Karpas-422 (cell line): ENCODE measurements at places on chromosomes 7 and 10. TPM values are rescaled to one million over a fixed set of nuclear protein-coding genes. Genes with fewer than 3 reads are reported as not detected.

DNA sequence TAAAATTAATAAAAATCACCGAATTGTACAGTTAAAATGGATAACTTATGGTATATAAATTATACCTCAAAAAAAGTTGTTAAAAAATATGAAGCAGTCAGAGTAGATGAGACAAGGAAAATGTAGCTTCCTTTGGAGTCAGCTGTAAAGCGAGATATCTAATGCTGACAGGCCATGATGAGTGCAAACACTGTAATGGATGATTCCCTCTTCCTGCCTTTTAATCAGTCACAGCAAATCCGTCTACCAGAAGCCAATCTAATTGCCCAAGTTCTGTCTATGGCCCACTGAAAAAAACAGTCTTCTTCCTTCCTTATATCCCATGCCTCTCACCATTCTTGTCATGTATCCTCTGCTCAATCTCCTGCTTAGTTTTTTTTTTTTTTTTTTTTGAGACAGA is 59.9 kb upstream of the DNAJB12 start:
- DNase-seq: no peak

GRCh38 chr7:27374958-27375841 is 132.6 kb downstream of the EVX1 start:
- DNase-seq: no peak

GRCh38 chr7:45066409-45066808 is 22.4 kb downstream of the NACAD start:
- no peak for DNase-seq

GRCh38 chr10:4303045-4303444 is 518.0 kb upstream of the KLF6 start:
- DNase-seq: no peak

GRCh38 chr10:106919871-106920282 is 244.6 kb downstream of the SORCS1 start:
- no peak for DNase-seq

GRCh38 chr7:69654849-69655707 is 56.8 kb downstream of the AUTS2 start:
- no peak for DNase-seq

- no peak for DNase-seq
These were observed 45.6 kb downstream of the NHLRC2 start for GRCh38 chr10:113899952-113900598.

GRCh38 chr7:110522061-110522760 is 568.7 kb upstream of the LRRN3 start:
- no peak for DNase-seq

- DNase-seq: peak; percentile 62
These were observed 48.0 kb downstream of the MTURN start for GRCh38 chr7:30182814-30183213.

DNA sequence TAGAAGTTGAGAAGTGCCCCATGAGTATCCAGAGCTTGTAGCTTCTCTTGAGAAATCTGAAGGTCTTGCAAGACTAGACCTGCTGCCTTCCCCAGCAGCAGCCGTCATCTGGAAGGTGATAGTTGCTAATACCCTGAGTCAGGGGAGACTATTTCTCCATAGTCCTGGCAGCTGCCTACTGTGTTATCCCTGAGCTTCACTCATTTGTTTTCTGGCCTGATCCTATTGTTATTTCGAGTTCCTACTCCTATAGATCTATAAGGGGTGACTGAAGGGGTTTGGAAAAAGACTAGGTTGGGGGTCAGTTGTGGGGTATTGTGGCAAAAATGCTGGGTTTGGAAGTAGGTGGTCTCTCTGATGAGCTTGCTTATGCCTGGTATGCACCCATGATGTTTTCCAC is 297.8 kb downstream of the CNTNAP2 start:
- DNase-seq: no peak

GRCh38 chr10:12699781-12700556 is 301.5 kb downstream of the CCDC3 start:
- DNase-seq: no peak

GRCh38 chr7:137923380-137923779 is 76.6 kb upstream of the DGKI start:
- no peak for DNase-seq

GRCh38 chr10:86943316-86944030 is 13.9 kb downstream of the MMRN2 start:
- DNase-seq: no peak

- DNase-seq: no peak
These were observed 10.2 kb downstream of the ACSL5 start for GRCh38 chr10:112384141-112384540.

- no peak for DNase-seq
These were observed 31.7 kb upstream of the CCNY start for GRCh38 chr10:35304649-35305048.

GRCh38 chr7:26787701-26788100 is 76.7 kb downstream of the SKAP2 start:
- DNase-seq: no peak

DNA sequence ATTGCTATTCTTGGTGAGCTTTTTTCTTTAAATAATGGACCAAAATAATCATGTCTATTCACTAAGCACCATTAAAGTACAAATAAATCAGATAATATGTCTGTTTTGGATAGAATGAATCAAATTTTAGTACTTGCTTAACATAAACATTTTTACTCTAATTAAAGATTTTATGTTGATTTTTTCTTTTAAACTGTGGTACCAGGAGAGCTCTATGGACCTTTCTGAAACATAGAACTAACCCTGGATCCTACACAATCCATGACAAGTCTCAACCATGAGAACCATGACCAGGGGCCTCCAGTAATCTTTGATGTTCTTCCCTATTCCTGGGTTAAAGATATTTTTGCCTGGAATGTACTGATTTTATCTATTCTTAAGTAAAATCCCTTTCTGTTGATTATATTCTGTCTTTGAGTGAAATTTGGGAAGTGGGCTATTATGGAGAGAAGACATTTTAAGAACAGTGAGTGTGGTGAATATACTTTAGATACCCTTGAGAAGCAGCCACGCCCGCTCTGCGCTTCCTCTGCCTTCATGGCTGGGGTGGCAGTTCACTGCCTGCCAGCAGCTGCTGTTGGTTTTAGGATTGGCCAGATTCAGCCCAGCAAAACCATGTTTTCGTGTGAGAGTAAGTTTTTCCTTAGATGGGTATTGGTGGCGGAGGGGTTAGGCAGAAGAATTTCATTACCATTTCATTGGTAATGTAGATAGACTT is 42.2 kb upstream of the BHLHA15 start:
- DNase-seq: no peak

GRCh38 chr10:28169525-28169924 is 133.3 kb downstream of the MPP7 start:
- no peak for DNase-seq

- no peak for DNase-seq
These were observed 599.2 kb upstream of the PCDH15 start for GRCh38 chr10:55400075-55400849.

- no peak for DNase-seq
These were observed 45.4 kb downstream of the HSPA12A start for GRCh38 chr10:116696919-116697318.

DNA sequence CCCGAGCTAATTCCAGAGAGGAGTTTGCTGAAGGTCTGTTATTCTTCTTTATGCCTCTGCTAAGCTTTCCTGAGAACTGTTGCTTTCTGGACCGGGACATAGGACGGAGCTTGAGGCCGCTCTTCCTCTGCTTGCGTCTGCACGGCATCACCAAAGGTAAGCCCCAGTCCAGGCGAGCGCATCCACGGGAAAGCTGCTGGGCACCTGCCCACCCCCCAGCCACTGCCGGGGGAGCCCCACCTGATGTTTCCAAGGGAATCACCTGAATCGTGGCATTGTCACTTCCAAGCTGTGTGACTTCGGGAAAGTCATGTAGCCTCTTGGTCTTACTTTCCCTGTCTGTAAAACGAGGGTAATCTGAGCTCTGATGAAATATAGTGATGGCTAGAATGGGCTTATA is 45.1 kb upstream of the PLEKHA1 start:
- DNase-seq: no peak

- DNase-seq: no peak
These were observed 146.5 kb downstream of the MAPK8 start for GRCh38 chr10:48452879-48453412.

GRCh38 chr10:124926548-124926947 is 15.4 kb upstream of the ZRANB1 start:
- no peak for DNase-seq

GRCh38 chr7:18760046-18760445 is 264.5 kb downstream of the HDAC9 start:
- no peak for DNase-seq

DNA sequence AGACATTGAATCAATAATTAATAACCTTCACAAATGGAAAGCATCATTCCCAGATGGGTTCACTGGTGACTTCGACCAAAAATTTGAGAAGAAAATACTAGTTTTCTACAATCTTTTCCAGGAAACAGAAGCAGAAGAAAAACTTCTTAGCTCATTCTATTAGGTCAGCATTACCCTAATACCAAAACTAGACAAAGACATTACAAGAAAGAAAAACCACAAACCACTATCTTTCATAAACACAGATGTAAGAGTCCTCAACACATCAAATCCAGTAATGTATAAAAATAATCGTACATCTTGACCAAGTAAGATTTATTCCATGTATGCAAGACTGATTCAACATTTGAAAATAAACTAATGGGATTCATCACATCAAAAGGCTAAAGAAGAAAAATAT is 64.0 kb upstream of the CDK1 start:
- DNase-seq: no peak

DNA sequence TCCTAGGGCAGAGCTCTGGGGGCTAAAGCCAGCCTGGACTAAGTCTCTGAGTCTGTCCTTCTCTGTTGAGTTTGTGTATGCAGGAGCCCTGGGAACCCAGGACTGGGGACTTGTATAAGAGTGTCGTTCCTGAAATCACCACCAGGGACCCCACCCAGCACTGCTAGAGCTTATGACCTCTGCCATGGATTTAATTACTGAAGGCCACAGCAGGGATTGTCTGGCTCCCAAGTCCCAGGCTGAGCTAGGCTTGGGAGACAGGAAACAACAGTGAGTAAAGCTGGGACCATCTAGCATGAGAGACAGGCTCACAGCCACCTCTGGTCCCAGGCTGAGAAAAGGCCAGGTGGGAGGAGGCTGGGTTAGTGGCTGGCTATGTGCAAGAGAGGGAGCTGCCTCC is 1.4 kb upstream of the TSPAN15 start:
- DNase-seq: peak; percentile 86

DNA sequence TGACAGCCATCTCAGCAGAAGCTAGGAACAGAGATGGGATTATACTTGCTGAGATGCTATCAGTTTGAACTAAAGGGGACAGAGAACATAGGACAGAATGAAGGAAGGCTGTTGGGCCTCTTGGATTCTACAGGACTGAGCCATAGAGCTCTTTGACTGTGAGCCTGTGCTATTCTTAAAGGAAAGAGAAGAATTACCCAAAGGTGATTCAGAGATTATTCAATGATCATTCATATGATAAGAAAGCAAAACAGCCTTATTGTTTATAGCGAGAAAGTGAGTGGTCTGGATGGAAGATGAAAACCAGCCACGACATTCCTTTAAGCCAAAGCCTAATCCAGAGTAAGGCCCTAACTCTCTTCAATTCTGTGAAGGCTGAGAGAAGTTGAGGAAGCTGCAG is 69.7 kb upstream of the NEUROD6 start:
- DNase-seq: no peak

DNA sequence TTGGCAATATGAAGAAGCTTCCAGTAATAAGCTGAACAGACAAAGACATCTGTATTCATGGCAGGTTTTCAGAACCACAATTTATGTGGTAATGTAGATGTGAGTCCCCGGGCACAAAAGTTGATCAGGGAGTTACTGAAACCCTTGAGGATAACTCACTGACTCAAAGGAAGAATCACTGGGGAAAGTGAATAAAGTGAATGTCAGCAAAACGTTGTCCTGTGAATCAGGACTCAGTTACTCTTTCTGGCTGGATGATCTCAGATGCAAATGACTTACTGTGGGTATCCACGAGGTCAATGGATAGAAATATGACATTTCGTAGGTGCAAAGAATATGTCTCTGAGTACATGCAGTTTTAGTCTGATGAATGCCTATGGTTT is 172.8 kb upstream of the CTBP2 start:
- no peak for DNase-seq

GRCh38 chr10:124306922-124307371 is 111.8 kb downstream of the OAT start:
- no peak for DNase-seq

DNA sequence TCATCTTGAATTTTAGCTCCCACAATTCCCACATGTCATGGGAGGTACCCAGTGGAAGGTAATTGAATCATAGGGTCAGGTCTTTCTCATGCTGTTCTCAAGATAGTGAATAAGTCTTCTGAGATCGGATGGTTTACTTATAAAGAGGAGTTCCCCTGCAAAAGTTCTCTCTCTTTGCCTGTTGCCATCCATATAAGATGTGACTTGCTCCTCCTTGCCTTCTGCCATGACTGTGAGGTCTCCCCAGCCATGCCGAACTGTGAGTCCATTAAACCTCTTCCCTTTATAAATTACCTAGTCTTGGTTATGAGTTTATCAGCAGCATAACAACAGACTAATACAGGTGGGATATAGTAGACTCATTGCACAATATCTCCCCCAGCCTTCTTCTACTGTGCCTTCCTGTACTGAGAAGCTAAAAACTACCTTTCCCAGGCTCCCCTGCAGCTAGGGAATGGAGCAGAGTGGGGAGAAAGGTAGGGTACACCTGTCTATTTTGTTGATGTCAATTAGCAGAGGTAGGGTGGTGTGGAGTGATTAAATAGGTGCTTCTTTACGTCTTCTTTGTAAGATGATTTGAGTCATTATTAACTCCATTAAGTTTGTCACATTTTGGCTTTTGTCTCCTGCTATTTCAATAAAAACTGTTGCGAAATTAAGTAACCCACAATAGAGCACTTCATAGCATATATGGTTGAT is 48.2 kb upstream of the EBLN1 start:
- DNase-seq: no peak

PTER gene
- total RNA-seq: 24.4 and 40.1 TPM in 2 replicates

AKR1C8 gene
- total RNA-seq: not detected in 2 replicates

CCNJ gene
- total RNA-seq: 3.4 and 7.4 TPM in 2 replicates

ITIH5 gene
- total RNA-seq: not detected in 2 replicates

SDHAF3 gene
- total RNA-seq: 26.1 and 63.4 TPM in 2 replicates

HKDC1 gene
- not detected in 2 replicates for total RNA-seq

KAZALD1 gene
- 21.5 and 50.1 TPM in 2 replicates for total RNA-seq

GPR85 gene
- 0.07 TPM in 1 of 2 replicates, not detected in the other for total RNA-seq

NRG3 gene
- not detected in 2 replicates for total RNA-seq

PTPRZ1 gene
- total RNA-seq: not detected in 2 replicates

PIK3AP1 gene
- 131 and 162 TPM in 2 replicates for total RNA-seq

UNC5B gene
- total RNA-seq: not detected in 2 replicates

GOLGA7B gene
- not detected in 2 replicates for total RNA-seq

NODAL gene
- total RNA-seq: not detected in 2 replicates

PHKG1 gene
- 0.22 and 2.8 TPM in 2 replicates for total RNA-seq

FAM131B gene
- 0.11 TPM in 1 of 2 replicates, not detected in the other for total RNA-seq

SKIDA1 gene
- total RNA-seq: 0.22 and 1.5 TPM in 2 replicates
